ENCODE measurements at places on chromosomes 6 and 20.

DNA sequence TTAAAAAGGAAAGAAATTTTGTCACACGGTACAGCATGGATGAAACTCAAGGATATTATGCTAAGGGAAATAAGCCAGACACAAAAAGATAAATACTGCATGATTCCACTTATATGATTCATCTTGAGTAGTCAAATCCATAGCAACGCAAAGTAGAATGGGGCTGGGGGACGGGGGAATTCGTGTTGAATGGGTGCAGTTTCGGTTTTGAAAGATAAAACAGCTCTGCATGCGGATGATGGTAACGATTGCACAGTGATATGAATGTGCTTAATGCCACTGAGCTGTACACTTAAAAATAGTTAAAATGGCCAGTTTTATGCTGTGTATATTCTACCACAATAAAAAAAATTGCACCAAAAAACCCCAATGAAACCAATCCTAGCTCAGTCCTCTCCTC is 52.9 kb upstream of the SIRPA start:
- no peak for DNase-seq

- no peak for DNase-seq
Measured at GRCh38 chr6:69894578-69895347, 28.4 kb downstream of the COL19A1 start.

DNA sequence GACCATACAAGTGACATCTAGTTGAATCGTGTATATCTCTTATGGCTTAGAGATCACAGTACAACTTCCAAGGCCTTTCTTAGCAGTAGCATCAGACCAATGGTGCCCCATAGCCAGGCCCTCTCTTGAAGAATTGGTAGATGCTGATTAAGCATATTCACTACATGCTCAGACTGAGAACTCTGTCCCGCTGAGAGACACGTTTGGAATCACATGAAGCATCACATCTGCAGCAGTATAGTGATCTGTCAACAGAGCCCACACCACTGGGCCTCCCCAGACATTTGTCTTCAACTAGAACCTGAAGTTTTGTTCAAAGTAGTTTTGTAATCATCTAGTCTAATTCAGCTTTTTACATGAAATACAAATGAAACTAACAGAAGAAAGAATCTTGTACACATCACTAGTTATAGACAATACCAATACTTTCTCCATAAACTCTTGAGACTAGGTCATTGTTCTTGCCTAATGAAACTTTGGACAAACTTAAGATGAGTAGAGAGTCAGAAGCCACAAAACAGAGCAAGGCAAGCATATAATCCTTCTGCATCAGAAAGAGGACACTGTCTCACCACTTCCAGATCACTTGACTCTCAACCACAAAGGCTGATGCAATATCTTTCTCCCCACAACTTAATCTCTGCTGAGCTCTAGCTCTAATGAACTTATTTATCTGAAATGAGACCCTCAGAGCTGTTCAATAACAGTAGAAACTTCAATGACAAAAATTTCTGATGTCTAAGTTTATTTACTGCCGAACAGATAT is 182.7 kb downstream of the TBX18 start:
- no peak for DNase-seq

- no peak for DNase-seq
Measured at GRCh38 chr20:11403711-11404110, 514.0 kb upstream of the BTBD3 start.

DNA sequence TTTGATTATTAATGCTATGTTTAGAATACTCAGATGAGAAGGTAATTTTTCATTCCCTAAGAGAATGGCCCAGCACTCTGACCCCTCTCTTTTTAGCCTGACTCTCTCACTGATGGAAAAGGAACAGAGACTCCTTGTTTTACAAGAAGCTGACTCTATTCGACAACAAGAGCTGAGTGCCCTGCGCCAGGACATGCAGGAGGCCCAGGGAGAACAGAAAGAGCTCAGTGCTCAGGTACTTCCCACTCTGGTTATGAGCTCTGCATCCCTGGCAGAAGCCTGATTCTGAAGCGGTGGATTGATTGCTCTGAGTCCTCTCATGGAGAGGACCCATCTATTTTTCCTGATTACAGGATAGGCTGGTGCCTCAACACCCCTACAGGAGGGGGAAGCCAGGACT is 33.0 kb downstream of the C20orf173 start:
- no peak for DNase-seq

- DNase-seq = no peak
Measured at GRCh38 chr20:2104236-2104635, 2.6 kb downstream of the STK35 start.
